SK-N-SH treated with all-trans-retinoic acid at 6 μM for 48 hours (cell line): ENCODE measurements at places on chromosomes 13 and 19.
A peak's percentile ranks its signal among the peaks of the same experiment; 100 is the strongest.

GRCh38 chr13:49584771-49585182, 581 bp downstream of the RCBTB1 start:
- ATAC-seq: peak; percentile 44

DNA sequence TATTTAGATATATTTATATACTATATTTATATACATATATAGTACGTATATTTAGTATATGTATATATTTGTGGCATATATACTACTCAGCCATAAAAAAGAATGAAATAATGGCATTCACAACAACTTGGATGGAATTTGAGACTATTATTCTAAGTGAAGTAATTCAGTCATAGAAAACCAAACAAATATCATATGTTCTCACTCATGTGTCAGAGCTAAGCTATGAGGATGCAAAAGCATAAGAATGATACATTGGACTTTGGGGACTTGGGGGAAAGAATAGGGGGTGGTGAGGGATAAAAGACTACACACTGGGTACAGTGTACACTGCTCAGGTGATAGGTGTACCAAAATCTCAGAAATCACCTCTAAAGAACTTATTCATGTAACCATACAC, 1015.7 kb downstream of the EFNB2 start:
- no peak for ATAC-seq

DNA sequence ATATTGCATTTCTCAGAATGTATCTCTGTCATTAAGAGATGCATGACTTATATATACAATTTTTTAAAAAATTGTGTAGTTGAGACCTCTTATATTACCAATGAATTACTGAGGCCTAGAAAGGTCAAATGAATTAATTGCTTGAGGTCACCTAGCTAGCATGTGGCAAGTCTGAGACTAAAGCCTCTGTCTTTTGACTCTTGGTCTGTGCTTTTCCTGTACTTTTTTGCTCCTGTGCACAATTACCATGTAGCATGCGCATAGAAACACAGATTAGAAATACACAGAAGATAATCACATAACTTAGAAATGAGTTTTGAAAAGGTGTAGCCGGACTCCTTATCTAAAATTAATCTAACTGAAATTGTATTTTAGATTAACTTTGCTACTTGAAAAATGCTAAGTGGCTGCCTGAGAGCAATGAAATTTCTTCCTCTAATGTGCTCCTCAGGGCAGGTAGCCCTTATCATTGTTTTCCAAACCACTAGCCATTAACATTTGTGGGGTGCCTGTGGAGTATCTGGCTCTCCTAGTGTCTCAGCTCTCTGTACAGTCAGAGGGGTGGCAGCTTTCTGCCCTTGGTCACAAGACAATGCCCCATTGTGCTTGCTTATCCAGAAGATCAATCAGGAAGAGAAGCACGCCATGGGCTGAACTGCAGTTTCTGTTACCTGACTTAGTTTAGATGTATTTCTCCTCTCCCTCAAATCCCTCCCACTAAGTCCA, 119.6 kb downstream of the RFC3 start:
- ATAC-seq: no peak

GRCh38 chr13:66624302-66624701, 605.8 kb downstream of the PCDH9 start:
- ATAC-seq: no peak

GRCh38 chr13:37429976-37430375, 168.6 kb downstream of the POSTN start:
- no peak for ATAC-seq

DNA sequence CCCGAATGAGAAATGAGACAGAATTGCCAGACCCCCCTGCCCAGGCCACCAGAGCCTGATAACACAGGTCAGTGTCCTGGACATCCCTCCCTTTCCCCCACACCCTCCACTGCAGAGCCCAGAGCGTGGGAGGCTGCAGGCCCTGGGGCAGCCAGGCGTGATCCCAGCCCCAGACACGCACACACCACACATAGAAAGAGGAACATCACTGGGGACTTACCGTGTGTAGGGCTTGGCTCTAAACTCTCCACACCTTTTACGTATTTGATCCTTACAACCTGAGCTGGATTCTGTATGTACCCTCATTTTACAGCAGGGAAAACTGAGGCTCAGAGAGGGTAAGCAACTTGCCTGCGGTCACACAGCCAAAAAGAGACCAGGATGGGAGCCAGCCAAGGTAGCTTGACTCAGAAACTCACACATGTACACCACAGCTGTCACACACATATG, 334 bp upstream of the ANGPTL6 start:
- no peak for ATAC-seq

- no peak for ATAC-seq
These were observed 4.9 kb downstream of the CALM3 start for GRCh38 chr19:46606019-46606418.
